ENCODE measurements at places on chromosomes 6 and 20. TPM values are rescaled to one million over a fixed set of nuclear protein-coding genes. Genes with fewer than 3 reads are reported as not detected.

PANK2 gene
- 50.8 TPM for total RNA-seq

DNA sequence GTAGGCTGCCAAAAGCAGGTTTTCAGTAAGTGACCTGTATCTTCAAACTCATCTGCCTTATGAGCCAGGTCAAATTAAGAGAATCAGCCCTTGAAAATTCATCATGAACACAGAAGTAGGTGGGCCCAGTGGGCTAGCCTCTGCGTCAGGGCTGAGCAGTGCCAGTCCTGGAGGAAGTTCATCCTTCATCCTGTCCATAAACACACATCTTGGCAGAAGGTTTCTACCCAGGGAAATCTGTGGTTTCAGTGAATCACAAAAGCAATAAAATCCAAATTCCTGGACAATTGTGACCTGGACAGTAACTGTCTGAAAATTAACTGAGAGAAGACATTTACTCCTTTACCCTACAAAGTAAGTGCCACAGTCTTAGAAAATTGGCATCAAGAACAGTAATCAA, 72.4 kb downstream of the ATG5 start:
- H3K27me3 ChIP-seq, result no peaks in the 10 kb centered on the region
- peak overlapping the region; percentile 65 for H3K27ac ChIP-seq
- H3K4me3 ChIP-seq, result peak overlapping the region; percentile 4
- H3K36me3 ChIP-seq, result no peaks in the 10 kb centered on the region

GRCh38 chr20:1824834-1825233, 70.4 kb upstream of the SIRPA start:
- H3K36me3 ChIP-seq, result no peaks in the 10 kb centered on the region
- no peak for DNase-seq
- no peaks in the 10 kb centered on the region for H3K27me3 ChIP-seq
- no peak overlapping the region for H3K27ac ChIP-seq

GRCh38 chr6:166587631-166588413, 1.3 kb upstream of the RAMACL start:
- H3K4me1 ChIP-seq, result no peaks in the 10 kb centered on the region
- H3K4me3 ChIP-seq, result no peak overlapping the region
- DNase-seq, result no peak

DNA sequence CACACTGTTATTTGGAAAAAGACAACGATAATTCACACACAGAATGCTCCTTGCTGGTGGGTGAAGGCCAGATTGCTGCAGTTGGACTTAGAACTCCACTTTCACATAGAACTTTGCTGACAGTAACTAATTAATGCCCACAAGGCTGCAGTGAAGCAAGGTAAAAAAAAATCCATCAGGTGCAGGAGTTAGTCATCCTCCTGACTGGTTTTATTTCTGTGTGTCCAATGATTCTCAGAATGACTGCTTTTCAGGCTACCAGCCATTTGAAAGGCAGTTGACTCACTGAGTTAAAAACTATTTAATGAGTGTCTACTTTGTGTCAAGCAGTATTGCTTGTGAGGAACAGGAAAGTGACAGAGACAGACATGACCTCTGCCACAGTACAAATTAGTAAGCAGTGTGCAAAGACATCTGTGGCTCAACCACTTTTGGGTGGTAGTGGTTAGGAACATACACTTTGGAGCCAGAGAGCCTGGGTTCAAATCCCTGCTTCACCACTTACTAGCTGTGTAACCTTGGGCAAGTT, 41.9 kb downstream of the ELOVL5 start:
- no peaks in the 10 kb centered on the region for H3K36me3 ChIP-seq
- DNase-seq, result peak; percentile 84
- H3K27me3 ChIP-seq, result no peaks in the 10 kb centered on the region
- no peak overlapping the region for H3K4me3 ChIP-seq
- peaks cover 43% of the 10 kb centered on the region for H3K4me1 ChIP-seq

- no peaks in the 10 kb centered on the region for H3K36me3 ChIP-seq
- H3K27ac ChIP-seq, result no peak overlapping the region
- no peak for DNase-seq
- H3K4me3 ChIP-seq, result no peak overlapping the region
- peaks cover 52% of the 10 kb centered on the region for H3K27me3 ChIP-seq
These were observed 1.8 kb downstream of the TCF21 start for GRCh38 chr6:133890711-133891148.

DNA sequence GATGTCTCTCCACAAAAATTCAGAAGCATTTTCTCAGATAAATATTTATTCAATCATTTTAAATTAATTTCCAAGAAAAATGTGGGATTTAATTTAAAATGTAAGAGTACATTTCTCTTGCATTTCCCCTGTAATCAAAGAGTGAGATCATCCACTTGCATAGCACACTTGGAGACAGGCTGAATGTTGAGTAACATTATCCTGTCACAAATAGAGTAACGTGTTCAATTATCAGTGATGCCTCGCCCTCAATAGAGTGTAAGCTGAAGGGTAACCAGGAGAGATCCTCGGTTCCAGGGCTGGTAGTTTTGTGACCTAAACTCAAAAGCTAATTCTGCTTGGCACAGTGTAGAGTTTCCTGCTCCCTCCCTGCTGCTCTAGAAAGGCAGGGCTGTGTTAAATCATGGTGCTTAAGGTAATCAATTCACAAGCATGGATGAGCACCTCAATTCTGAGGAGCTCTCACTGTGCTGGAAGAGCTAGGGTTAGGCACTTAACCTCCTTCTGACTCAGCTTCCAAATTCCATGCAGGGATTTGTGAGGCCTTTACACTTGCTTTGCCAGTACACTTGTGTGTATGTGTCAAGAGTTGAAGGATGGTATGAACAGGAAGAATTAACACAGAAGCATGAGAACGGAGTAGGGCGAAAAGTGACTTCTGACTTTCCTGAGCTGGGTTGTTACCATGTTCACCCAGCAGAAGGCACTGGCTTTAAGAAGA, 56.6 kb downstream of the MMUT start:
- H3K4me1 ChIP-seq, result peaks cover 4% of the 10 kb centered on the region
- no peaks in the 10 kb centered on the region for H3K27me3 ChIP-seq
- peak; percentile 8 for DNase-seq
- H3K36me3 ChIP-seq, result no peaks in the 10 kb centered on the region
- no peak overlapping the region for H3K27ac ChIP-seq

GRCh38 chr20:57092112-57092899, 174.1 kb downstream of the BMP7 start:
- peak; percentile 81 for DNase-seq
- no peak overlapping the region for H3K27ac ChIP-seq
- no peaks in the 10 kb centered on the region for H3K4me1 ChIP-seq
- peaks cover 30% of the 10 kb centered on the region for H3K27me3 ChIP-seq

- peak; percentile 74 for DNase-seq
- no peaks in the 10 kb centered on the region for H3K36me3 ChIP-seq
- no peak overlapping the region for H3K27ac ChIP-seq
- H3K4me1 ChIP-seq, result peaks cover 14% of the 10 kb centered on the region
- no peaks in the 10 kb centered on the region for H3K27me3 ChIP-seq
These were observed 5.3 kb upstream of the COL12A1 start for GRCh38 chr6:75210885-75211739.

CNPY3 gene
- total RNA-seq, result 37.5 TPM

DNA sequence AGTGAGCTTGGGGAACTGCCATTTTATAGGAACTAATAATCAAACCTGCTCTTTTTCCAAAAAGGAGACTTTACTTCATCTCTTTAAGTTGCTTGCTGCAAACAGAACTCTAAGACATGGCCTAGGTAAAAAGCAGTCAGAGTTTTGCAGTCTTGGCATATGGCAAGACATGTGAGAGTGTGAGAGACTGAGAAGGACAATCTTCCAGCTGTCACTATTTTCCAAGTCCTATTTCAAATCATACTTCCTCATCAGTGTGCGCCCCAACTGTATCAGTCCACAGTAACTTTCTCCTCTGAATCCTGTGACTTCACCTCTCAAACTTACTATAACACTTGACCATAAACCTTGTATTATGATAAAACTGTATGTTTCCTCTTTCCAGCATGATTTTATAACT, 10.4 kb downstream of the CALHM6 start:
- no peaks in the 10 kb centered on the region for H3K4me1 ChIP-seq
- no peak overlapping the region for H3K4me3 ChIP-seq
- no peak for DNase-seq
- no peaks in the 10 kb centered on the region for H3K36me3 ChIP-seq
- H3K27ac ChIP-seq, result no peak overlapping the region

- no peaks in the 10 kb centered on the region for H3K27me3 ChIP-seq
- H3K4me1 ChIP-seq, result peaks cover 31% of the 10 kb centered on the region
- peak overlapping the region; percentile 70 for H3K27ac ChIP-seq
- no peak overlapping the region for H3K4me3 ChIP-seq
- no peaks in the 10 kb centered on the region for H3K36me3 ChIP-seq
- peak; percentile 81 for DNase-seq
These were observed 17.8 kb downstream of the SLC22A1 start for GRCh38 chr6:160139420-160139851.

- H3K4me1 ChIP-seq, result peaks cover 11% of the 10 kb centered on the region
- H3K27me3 ChIP-seq, result no peaks in the 10 kb centered on the region
- DNase-seq, result peak; percentile 80
- H3K27ac ChIP-seq, result no peak overlapping the region
- H3K36me3 ChIP-seq, result no peaks in the 10 kb centered on the region
These were observed 48.0 kb downstream of the TMEM170B start for GRCh38 chr6:11585426-11586016.

DNA sequence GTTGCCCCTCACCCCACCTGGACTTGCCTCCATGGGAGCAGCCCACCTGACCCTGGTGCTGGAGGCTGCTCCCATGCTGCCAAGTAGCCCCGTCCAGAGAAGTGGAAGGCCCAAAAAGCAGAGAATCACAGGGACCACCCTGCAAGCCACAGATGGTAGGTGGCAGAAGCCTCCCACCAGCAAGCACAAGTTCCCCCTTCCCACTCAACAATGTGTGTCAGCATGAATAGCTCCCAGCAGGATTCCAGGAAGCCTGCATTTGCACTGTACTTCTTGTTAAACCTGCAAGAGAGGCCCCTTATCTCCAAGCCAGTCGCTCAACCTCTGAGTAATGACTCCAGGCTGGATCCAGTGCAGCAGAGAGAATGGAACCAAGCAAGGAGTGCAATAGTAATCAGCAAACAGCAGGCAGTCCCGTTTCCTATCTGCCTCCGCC, 180.8 kb upstream of the CST7 start:
- no peak overlapping the region for H3K4me3 ChIP-seq
- no peaks in the 10 kb centered on the region for H3K36me3 ChIP-seq
- no peak overlapping the region for H3K27ac ChIP-seq
- H3K4me1 ChIP-seq, result peaks cover 18% of the 10 kb centered on the region
- H3K27me3 ChIP-seq, result peaks cover 23% of the 10 kb centered on the region
- peak; percentile 28 for DNase-seq

DNA sequence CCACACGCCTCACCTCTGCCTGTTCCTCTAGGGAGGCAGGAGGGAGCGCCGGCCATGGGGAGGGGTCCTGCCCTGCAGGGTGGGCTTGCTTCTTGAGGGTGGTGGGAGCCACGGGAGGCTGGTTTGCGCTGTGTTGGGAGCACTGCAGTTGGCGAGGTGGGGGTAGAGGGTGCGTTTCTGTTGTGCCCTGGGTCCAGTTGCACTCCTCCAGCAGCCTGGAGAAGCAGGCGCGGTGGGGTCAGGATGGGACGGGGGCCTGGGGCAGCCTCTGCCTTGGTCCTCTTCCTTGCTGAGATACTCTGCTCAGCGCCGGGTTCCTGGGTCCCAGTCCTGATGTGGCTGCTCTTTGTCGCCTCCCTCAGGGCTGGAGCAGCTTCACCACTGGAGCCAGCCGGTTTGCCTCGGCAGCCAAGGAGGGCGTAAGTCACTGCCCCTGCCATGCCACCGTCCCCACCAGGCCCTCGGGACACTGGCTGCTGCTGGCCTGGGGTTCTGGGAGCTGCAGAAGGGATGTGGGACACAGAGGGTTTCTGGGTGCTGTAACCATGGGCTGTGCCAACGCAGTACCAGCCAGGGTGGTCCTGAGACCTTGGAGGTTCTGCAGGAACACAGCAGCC, 8.4 kb downstream of the ARFGAP1 start:
- no peak overlapping the region for H3K4me3 ChIP-seq
- H3K27ac ChIP-seq, result no peak overlapping the region
- peak; percentile 15 for DNase-seq
- H3K36me3 ChIP-seq, result peaks cover 34% of the 10 kb centered on the region

ZSCAN23 gene
- 3.4 TPM for total RNA-seq

GRCh38 chr6:112113918-112114317, 26.5 kb downstream of the FAM229B start:
- no peaks in the 10 kb centered on the region for H3K27me3 ChIP-seq
- H3K4me1 ChIP-seq, result peaks cover 14% of the 10 kb centered on the region
- H3K27ac ChIP-seq, result no peak overlapping the region

ATAT1 gene
- 4.6 TPM for total RNA-seq

MATN4 gene
- total RNA-seq, result not detected

DNA sequence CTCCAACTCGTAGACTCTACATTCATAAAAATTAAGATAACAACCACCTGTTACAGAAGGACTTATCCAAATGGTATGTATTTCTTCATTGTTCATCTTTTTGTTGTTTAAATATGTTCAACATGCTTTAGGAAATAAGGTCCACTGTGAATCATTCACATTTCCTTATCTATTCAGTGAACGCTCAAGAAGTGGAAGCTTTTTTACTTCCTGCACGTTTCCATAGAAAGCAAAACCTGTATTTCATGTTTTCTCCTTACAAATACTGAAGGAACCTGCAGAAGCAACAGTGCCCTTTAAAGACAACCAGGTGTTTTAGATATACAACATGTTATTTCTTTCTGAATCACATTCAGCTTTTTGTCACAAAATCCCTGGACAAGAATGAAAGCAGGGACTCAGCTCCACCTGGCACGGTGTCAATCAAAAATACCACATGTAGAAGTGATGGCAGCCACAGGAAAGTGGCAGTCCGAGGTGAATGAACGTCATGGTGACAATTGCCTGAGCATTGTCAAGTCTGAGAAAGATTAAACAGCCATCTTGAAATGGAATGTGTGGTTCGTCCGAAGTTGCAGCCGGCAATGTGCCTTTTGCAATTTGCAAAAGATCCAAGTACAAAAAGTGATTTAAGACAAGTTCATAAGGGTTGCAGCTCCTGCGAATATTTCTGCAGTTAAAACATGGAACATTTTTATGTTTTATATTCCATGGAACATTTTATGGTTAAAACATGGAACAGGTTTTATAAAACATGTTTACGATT, 66.7 kb upstream of the RIPOR2 start:
- peak; percentile 54 for DNase-seq
- no peaks in the 10 kb centered on the region for H3K27me3 ChIP-seq
- no peaks in the 10 kb centered on the region for H3K36me3 ChIP-seq
- H3K4me3 ChIP-seq, result peak overlapping the region; percentile 12
- peaks cover 18% of the 10 kb centered on the region for H3K4me1 ChIP-seq
